Stimulated activated CD8-positive, alpha-beta memory T cell treated with anti-CD3 and anti-CD28 coated beads, Interleukin-4, amount 100 ng/mL, for 1 hour (primary cell): ENCODE measurements at places on chromosomes 2 and 18.

GRCh38 chr2:30664761-30665358 is 142.4 kb downstream of the CAPN13 start:
- DNase-seq = no peak

- DNase-seq = no peak
Measured at GRCh38 chr18:74994502-74995418, 214.2 kb downstream of the PTGR3 start.

- DNase-seq = peak; percentile 42
Measured at GRCh38 chr2:241762933-241763369, 13.7 kb upstream of the GAL3ST2 start.

GRCh38 chr2:18520451-18521425 is 39.7 kb downstream of the RDH14 start:
- DNase-seq = peak; percentile 49

DNA sequence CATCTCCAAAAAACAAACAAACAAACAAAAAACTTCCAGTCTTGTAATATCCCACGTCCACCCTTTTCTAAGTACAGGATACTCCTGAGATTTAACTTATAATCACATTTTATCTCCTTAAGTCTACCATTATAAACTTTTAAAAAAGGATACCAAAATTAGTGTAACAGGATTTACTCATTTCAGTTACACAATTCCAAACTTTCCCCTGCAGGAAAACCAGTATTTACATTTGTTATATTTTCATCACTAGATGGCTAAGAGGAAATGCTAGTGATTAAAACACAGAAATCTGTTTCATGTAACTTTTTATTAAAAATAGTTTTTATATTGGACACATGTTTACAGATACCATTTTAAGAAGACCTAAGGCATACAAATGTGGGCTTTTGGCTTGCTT is 27.5 kb downstream of the CFAP36 start:
- DNase-seq = no peak
